ENCODE measurements at places on chromosomes 6 and 20.

DNA sequence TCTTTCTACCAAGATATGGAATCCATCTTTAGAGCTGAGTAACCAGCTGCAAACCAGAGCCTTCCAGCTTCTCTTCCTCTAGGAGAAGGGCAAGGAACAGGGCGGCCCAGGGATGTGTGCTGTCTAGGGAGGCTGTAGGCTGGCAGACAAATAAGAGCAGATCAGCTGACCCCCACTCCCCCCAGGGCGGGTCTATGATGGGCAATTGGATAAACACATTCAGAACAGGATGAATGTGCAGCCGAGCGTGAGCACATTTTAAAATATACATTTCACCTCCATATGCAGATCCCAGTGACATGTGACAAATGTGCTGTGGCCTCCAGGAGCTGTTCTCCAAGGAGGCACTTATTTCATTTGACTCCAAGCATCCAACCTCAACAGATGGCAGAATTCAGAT is 580.1 kb downstream of the PTPRT start:
- no peak for DNase-seq

DNA sequence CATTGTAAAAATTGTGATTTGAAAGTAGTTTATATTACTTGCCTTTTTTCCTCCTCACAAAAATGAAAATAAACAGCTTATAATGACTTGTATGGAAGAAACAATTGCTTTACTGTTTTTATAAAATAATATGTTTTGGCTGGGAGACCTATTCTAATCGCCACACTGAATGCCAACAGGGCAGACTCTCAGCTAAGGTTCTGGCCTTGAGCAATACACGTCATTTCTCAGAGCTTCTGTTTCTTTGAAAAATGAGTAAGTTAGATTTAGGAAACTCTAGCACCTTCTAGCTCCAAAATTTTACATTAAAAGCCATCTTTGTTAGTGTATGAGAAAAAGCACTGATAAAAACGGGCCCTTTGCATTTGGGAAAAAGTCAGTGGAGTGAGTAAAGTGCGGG is 166.6 kb downstream of the ARID1B start:
- DNase-seq: no peak

DNA sequence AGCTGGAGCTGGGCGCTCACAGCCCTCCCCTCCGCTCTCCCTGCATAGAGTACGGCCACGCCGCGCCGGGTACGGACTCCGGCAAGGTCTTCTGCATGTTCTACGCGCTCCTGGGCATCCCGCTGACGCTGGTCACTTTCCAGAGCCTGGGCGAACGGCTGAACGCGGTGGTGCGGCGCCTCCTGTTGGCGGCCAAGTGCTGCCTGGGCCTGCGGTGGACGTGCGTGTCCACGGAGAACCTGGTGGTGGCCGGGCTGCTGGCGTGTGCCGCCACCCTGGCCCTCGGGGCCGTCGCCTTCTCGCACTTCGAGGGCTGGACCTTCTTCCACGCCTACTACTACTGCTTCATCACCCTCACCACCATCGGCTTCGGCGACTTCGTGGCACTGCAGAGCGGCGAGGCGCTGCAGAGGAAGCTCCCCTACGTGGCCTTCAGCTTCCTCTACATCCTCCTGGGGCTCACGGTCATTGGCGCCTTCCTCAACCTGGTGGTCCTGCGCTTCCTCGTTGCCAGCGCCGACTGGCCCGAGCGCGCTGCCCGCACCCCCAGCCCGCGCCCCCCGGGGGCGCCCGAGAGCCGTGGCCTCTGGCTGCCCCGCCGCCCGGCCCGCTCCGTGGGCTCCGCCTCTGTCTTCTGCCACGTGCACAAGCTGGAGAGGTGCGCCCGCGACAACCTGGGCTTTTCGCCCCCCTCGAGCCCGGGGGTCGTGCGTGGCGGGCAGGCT is 4.6 kb downstream of the KCNK15 start:
- no peak for DNase-seq

DNA sequence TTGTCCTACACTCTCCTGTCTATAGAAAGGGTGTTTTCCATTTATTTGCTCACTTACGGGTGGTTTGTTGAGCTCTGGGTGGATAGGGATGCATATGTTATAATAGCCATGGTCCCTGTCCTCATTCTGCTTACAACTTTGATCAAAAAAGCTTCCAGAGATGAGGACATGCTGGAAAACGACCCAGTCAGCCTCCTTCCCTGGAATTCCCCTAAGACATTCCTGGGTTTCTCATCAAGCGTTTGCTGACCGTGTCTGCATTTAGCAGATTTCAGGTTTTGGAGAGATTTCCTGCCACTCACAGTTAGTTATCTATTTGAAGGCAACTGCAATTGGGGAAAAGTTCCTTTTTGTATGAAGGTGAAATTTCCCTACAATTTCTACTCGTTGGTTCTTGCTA is 152.8 kb upstream of the AFDN start:
- no peak for DNase-seq

- no peak for DNase-seq
Measured at GRCh38 chr20:24943196-24943595, 5.9 kb upstream of the CST7 start.

DNA sequence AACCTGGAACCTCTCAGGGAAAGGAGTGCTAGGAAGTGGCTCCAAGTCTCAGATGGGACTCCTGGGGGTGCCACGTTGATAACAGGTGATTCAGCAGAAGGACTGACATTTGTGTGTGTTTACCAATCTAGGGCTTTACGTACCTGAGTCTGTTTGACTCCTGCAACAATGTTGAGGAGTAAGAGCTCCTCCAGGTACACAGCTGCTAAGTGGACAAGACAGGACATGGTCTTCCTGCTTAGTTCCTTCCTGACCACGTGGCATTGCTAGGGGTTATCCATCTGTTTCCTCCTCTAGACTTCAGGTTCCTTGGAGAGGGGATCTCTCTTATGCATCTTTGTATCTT is 164.5 kb upstream of the SLC24A3 start:
- no peak for DNase-seq

GRCh38 chr20:38873050-38873581 is 53.1 kb upstream of the FAM83D start:
- DNase-seq: no peak

- DNase-seq: peak; percentile 95
Measured at GRCh38 chr20:44885392-44886265, at the start of gene YWHAB. Gene YWHAB (plus strand): TSS chr20:44885705. CDS start chr20:44901534, 15,829 bp downstream.

GRCh38 chr6:36605560-36606391 is 11.6 kb downstream of the SRSF3 start:
- DNase-seq: no peak

GRCh38 chr6:139407718-139408222 is 33.3 kb upstream of the CITED2 start:
- peak; percentile 79 for DNase-seq

GRCh38 chr6:33990061-33990541 is 155.8 kb downstream of the GRM4 start:
- DNase-seq: no peak

DNA sequence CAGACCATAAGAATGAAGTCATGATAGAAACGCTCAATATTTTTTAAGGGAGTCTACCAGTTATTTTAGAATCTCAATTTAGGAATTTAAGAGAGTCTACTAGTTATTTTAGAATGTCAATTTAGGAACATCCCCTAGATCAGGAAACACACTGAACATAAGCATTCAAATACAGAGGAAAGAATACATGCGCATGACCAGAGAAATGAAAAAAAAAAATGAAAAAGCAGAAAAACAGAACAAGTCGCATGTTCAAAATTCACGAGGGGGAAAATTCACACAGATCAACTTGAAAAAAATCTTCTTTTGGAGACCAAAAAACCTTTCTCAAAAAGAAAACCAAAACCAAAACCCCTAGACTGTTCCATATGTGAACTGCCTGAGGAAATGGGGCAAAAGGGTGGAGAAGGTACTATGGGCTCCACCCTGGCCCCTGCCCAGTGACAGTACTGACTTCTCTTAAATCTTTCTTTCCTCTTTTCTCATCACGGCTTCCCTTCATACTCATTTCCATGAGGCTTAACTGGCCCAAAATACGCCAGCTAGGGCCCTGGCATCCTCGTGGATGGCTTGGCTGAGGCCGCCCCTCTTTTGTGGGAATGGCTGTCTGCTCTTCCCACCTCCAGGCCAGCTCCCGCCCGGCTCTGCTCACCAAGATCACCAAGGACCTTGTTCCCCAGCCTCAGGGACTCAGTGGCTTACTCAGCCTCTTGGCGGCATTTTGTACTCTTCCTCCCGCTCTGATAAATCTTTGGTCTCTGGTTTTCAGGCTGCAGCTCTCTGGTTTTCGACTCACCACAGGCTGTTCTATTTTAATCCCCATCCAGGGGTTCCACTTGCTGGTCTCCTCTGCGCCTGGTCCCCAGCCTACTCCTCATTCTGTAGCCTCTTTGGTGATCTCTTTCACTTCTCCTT is 11.2 kb downstream of the ZBTB2 start:
- no peak for DNase-seq

- DNase-seq: no peak
Measured at GRCh38 chr6:169981969-169982368, 230.5 kb downstream of the ERMARD start.

GRCh38 chr6:42402184-42402583 is 49.5 kb downstream of the TRERF1 start:
- DNase-seq: peak; percentile 50

DNA sequence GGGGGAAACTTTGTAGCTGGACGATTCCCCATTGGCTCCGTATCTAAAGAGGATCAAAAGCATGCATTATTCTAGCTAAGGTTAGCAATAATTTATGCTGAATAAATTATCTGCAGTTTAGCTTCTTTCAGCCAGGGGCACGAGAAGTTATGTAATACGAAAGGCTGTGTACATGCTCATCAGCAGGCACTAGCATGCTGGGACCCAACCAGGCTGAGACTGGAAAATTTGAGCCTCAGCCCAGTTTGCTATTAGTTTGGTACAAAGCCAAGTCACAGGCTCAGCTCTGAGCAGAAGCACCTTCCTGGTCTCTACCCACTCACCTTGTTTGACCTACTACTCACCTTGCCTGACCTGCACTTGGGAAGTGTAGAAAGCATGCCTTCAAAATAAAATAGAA is 328.1 kb upstream of the ARID1B start:
- DNase-seq: no peak

- DNase-seq: no peak
Measured at GRCh38 chr6:143223895-143224294, 163.2 kb downstream of the AIG1 start.

DNA sequence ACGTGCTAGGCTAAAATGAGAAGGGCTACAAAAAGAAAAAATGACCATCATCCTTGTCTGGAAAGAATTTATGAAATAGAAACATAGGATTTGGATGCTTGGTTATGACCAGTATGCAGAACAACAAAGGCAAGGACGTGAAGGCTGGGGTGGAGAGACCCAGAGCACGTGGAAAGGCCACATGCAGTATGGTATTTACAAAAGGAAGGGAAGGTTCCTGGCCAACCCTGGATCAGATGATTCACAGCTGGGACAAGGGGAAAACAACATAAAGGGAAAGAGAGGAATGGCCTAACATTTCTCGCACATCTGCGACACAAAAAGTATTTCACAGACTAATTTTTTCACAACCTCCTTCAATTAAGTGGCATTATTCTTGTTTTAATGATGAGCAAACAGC is 8.2 kb downstream of the STX7 start:
- DNase-seq: no peak

DNA sequence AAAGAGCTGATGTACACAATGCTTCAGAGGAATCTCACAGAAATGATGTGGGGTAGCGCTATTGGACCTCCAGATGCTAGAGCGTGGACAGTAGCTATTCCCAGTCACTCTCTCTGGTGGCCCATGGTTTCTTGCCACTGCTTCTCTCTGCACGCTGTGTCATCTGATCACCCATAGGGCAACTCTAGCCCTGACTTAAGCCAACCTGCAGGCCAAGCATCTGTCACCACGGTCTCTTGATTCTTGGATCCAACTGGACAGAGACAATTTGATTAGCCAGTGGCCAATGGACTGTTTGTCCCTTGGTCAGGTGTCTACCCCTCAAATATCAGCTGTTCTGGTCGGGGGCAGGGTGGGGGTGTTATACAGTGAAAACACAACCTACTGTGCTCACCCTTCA is 42.4 kb upstream of the TRAF3IP2 start:
- no peak for DNase-seq

GRCh38 chr6:37473364-37474095 is 26.2 kb downstream of the CCDC167 start:
- DNase-seq: no peak

- DNase-seq: no peak
Measured at GRCh38 chr6:23713211-23713610, 412.8 kb upstream of the NRSN1 start.

DNA sequence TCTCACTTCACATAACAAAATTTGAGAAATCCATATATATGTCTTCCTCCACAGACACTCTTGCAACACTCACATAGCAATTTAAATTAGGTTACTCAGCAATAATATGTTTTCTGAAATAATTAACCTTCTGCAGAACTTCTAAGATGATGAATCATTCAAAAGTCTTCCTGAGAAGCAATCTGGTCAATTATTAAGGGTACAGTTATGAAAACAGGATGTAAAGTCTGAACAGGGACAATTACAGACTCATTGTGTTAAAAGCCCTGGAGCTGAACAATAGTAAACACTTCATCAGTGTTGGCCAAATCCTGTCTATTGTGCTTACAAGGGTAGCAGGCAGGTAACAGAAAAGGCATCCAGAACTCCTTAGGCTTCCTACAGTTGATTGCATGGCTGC is 75.4 kb downstream of the FILIP1 start:
- peak; percentile 44 for DNase-seq

DNA sequence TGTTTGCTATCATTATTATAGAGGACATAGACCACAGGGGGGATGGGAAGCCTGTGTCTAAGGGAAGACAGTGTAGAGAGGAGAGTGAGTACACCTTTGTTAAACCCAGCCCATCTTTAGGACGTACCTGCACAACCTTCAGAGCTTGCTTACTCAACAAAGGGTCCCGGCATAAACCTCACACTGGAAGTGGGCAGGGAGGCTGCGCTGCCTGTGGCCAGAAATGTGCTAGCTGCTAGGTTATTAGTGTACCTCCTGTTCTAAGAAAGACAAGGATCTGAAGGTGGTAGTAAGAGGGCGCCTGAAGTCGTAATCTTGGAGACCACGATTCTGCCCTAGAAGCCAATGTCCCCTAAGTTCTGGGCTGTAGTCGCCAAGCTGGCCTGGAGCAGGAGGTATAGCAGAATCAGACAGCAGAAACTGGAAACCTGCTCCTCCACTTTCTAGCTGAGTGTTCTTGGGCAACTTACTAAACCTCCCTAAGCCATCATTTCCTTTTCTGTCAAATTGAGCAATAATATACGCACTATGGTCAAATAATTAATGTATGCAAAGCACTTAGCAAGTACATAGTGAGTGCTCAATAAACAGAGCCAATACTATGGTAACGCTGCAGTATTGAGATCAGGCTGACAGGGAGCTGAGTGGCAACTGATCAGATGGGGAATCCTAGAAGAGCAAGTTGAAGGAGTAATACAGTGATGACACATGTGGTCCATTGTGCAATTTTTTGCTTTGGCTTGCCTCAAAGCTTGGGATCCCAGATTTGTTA is 16.8 kb upstream of the AKIRIN2 start:
- DNase-seq: peak; percentile 32

All from HT1080 (cell line).